Osteoblast (primary cell): ENCODE measurements at places on chromosomes 16 and 17. TPM values are rescaled to one million over a fixed set of nuclear protein-coding genes. Genes with fewer than 3 reads are reported as not detected.
A peak's percentile ranks its signal among the peaks of the same experiment; 100 is the strongest.

- H3K36me3 ChIP-seq, result peaks cover 19% of the 10 kb centered on the region
- DNase-seq, result peak; percentile 63
- H3K4me1 ChIP-seq, result peaks cover 21% of the 10 kb centered on the region
- H3K27me3 ChIP-seq, result no peaks in the 10 kb centered on the region
- no peak overlapping the region for H3K4me3 ChIP-seq
- H3K27ac ChIP-seq, result peak overlapping the region; percentile 32
Measured at GRCh38 chr17:17108451-17109049, 66.3 kb downstream of the MPRIP start.

GRCh38 chr17:27207073-27207513, 86.8 kb upstream of the WSB1 start:
- H3K36me3 ChIP-seq, result no peaks in the 10 kb centered on the region
- H3K4me3 ChIP-seq, result no peak overlapping the region
- peaks cover 7% of the 10 kb centered on the region for H3K4me1 ChIP-seq
- H3K27ac ChIP-seq, result peak overlapping the region; percentile 24
- DNase-seq, result no peak

DNA sequence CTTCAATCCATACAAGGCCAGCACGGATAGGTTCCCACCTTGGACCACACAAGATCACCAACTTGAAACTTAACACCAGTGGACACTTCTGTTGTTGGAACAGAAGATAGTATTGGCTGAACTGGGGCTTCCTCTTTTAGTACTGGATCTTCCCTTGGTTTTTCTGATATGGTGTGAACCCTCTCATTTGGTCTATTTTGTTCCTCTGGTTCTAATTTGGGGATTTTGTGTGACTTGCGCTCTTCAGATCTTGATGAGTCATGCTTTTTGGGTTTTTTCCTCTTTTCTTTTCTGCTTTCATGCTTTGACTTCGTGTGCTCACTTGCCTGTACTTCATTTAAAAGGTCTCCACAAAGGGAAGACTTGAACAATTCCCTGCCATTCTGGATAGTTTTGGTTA, 39.0 kb downstream of the SOST start:
- H3K4me1 ChIP-seq, result peaks cover 20% of the 10 kb centered on the region
- H3K27me3 ChIP-seq, result peaks cover 4% of the 10 kb centered on the region
- no peak overlapping the region for H3K27ac ChIP-seq
- no peaks in the 10 kb centered on the region for H3K36me3 ChIP-seq
- no peak for DNase-seq

DNA sequence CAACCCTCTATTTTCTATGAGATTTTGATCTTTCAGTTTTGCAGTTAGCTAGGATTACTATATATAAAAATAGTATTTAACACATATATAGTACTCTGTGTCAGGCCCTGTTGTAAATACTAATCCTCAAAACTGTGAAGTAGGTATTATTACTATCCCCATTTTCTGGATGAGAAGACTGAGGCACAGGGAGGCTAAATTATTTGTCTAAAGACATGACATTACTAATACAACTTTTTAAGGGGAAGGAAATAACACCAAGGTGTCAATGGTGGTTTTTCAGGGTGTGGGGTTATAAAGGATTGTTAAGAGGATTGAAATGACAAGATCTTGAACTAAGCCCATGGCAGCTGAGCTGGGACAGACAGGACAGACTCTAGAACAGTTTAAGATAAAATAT, 4.1 kb upstream of the WSB1 start:
- peaks cover under 1% of the 10 kb centered on the region for H3K27me3 ChIP-seq
- peaks cover 3% of the 10 kb centered on the region for H3K4me1 ChIP-seq
- H3K36me3 ChIP-seq, result no peaks in the 10 kb centered on the region
- H3K4me3 ChIP-seq, result no peak overlapping the region

DNA sequence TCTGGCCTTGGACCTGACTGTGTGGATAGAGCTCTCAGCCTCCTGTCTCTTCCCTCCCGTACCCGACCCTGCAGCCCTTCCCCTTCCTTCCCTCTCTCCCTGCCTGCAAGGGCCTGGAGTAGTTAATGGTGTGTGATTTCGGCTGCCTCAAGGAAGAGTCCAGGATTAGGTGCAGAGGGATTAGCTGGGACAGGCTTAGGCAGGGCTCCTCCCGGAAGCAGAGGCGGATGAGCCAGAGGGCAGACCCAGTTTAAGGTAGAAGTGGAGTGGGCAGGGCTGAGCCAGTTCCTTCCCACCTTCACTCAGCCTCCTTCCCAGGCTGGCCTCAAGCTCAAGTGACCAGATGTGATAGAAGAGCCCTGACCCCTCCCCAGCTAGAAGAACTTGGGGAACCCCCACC, 16.8 kb downstream of the GUCY2D start:
- H3K27me3 ChIP-seq, result peaks cover 12% of the 10 kb centered on the region
- H3K27ac ChIP-seq, result no peak overlapping the region
- H3K4me1 ChIP-seq, result peaks cover 15% of the 10 kb centered on the region
- H3K36me3 ChIP-seq, result no peaks in the 10 kb centered on the region
- H3K4me3 ChIP-seq, result no peak overlapping the region

Gene SPATA2L
- total RNA-seq, result 12.1 and 14.8 TPM in 2 replicates

Gene SCGB1C2
- not detected in 2 replicates for total RNA-seq
